ENCODE measurements at places on chromosomes 4 and X.

DNA sequence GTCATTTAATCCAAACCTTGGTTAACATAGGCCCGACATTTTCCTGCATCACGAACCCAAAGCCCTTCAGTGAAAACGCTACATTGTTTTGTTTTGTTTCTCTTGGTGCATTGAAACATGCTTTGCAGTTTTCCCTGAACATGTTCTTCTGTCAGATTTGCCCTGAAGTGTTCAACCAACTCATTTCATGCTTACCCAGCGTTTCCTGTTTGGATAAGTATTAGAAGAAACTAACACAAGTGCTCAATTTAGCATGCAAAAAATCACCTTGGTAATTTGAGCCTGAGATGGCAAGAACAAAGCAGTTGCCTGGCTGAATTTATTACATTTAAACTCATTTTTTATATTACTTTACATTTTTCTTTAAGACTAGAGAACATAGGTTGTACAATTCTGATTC is 160.1 kb upstream of the VCX3A start:
- no peak for DNase-seq

DNA sequence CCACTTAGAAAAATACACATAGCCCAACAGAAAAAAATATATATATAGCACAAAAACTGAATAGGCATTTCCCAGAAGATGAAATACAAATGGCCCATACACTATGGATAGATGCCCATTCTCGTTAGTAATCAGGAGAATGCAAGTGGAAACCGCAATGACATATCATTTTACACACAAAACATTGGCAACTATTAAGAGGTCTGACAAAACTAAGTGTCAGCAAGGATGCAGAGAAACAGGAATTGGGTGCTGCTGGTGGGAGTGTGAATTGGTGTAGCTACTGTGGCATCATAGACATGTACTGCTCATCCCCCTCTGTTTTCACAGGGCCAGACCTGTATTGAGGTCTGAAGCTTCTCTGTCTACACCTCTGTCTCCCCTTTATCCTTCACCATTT is 320.0 kb downstream of the IDS start:
- no peak for DNase-seq

DNA sequence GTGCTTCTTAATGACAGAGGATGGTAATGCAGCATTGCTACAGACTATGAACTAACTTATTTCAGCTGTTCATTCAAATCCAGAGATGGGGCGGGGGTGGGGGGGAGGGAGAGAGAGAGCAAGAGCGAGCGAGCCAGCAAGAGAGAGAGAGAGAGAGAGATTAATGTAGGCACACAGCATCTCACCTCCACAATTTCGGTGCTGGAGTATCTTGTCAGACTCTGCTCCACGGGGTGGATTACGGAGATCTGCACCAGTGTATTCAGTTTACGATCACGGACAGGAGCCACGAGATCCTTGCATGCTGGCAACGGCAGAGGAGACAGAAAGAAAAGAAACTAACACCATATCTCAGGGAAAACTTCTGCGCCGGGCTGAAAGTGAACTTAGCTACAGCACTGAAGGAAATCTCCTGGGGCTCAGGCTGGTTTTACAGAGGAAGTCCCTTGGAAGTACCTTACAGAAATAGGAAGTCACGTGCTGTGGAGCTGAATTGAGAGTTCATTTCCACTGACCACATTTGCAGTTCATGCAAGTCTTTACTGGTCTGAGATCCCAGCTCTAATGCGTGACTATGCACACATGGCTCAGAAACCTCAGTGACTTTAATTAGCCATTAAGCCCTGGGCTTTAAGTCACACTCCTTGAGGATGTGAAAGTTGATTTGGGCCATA is 440.9 kb downstream of the INPP4B start:
- DNase-seq: peak; percentile 51

DNA sequence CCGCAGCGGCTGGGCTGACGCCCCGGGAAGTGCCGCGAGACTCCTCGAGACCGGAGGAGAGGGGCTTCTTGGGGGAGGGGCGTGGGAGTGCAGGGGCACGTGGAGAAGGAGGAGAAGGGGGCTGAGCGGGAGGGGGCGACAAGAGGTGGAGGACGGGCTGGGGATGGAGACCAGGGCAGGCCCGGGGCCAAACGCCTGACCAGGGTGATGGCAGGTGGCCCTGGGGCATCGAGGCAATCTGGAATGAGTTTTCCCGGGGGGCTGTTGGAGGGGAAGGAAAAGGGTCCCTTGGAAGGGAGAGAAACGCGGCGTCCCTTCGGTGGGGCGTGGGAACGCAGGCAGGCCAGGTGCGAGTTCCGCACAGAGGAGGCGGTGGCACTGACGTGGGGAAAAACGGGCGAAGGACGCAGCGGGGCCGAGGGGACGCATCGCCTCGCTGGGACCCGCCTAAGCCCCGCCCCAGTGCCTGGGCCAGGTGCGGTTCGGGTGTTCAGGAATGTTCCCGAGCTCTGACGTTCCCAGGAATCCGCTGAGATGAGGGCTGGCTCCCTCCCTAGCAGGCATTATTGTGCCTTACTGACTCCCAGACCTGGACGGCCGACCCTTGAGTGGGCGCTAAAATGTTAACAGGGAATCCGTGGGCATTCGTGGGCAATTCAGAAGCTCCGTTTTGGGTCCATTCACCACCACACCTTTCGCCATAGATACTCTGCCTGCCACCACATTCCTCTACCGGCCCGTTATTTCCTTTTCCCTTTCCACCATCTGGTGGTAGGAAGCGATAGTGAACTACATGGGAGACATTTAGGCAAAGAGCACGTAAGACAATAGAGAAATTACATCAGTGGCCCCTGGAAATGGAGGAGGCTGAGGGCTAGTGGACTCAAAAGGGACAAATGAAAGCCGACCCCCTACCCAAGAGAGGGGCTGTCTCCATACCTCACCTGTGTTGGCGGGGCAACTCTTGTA is 795 bp upstream of the SH3KBP1 start:
- peak; percentile 63 for DNase-seq

DNA sequence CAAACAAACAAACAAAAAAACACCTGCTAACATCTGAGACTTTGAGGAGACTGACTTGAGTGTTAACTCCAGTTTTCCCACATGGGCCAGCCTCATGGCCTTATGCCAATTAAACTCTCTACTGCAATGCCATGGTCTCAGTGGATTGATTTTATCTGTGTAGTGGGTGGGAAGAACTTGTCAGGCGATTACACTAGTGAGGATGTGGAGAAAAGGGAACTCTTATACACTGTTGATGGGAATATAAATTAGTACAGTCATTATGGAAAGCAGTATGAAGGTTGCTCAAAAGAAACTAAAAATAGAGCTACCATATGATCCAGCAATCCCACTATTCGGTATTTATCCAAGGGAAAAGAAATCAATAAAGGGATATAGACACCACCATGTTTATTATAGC is 12.8 kb upstream of the XIAP start:
- no peak for DNase-seq

GRCh38 chr4:133759428-133759827 is 442.2 kb downstream of the PABPC4L start:
- DNase-seq: no peak

Data from AG08395 (cell line).